ENCODE measurements at places on chromosomes 3 and 15.

DNA sequence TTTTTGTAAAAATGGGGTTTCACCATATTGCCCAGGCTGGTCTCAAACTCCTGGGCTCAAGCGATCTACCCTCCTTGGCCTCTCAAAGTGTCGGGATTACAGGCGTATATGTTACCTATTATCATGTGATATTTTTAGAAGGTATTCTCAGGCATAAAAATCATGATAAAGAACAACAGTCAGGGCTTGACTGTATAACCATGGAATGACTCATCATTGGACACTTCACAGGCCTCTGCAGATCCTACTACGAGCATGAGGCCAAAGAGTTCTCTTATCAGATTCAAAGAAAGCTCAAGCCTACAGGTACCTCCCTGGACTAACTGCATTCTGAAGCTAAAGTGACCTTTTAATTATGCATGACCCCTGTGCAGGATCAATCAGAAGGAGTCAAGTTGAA lies 91.7 kb upstream of the PRICKLE2 start:
- no peak for DNase-seq

GRCh38 chr15:100703671-100704070 lies 101.3 kb downstream of the ASB7 start:
- no peak for DNase-seq

DNA sequence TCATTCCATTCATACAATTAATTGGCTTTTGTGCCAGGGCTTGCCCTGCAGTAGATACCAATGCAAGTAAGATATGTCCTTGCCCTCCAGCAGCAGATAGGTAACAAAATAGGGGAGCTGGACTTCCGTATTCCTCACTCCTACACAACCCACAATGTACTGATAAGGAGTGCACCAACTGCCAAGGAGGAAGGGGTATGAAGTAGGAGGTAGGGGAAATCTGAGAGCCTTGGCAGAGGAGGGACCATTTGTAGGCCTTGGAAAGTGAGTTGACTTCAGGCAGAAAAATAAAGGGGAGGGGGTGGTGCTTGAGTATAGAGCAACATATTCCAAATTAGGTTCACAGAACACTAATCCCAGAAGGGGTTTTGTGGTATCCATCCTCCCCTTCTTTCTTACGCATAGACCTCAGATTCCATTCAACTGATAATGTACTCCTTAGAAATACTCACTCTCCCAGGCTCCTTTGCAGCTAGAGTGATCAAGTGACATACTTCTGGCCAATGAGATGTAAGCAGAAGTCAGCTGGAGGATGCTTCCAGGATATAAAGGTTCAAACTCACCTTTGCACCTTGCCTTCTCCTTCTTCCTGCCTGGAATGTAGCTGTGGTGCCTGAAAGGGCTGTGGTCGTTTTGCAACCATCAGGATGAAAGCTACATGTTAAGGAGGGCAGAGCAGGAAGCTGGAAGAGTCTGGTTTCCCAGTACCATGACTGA lies 127.1 kb upstream of the SMAD3 start:
- no peak for DNase-seq

- DNase-seq = no peak
Measured at GRCh38 chr3:10391391-10391790, 70.5 kb upstream of the SEC13 start.

- no peak for DNase-seq
Measured at GRCh38 chr3:138135146-138135832, 3.1 kb upstream of the A4GNT start.

- no peak for DNase-seq
Measured at GRCh38 chr15:42368096-42368495, 8.8 kb downstream of the CAPN3 start.

DNA sequence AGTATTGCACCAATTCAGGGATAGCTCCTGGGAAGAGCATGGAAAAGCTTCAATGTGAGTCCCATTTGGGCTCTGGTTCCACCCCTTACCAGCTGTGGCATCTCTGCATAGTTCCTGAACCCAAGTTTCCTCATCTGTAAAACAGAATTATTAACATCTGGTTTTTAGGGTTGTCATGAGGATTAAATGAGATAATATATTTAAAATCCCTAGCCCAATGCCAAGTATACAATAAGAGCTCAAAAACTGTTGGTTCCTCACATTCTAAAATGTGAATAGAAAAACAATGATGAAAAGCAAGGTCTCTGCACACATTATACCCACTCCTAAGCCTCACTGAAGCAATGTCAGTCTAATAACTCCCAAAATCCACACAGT lies 237.3 kb upstream of the WNT5A start:
- no peak for DNase-seq

DNA sequence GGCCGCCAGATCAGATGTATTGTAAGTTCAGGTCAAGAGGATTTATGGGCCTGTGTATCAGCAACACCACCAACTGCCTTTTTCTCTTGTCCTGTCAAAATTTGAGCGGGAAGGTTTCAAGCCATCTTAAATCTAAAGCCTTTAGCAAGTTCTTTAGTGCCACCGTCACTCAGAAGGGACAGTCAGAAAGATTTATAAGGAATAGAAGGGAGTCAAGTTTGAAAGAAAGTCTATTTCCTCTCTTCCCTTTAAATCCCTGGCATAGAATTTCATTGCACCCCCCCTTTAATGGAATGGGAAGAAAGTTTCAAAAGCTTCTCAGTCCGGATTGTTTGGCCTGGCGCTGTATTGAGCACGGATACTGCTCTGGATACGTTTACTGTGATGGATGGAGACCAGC lies 359.4 kb downstream of the FEZF2 start:
- DNase-seq = no peak

GRCh38 chr15:64249883-64250575 lies 87.2 kb upstream of the PPIB start:
- DNase-seq = no peak

- DNase-seq = peak; percentile 49
Measured at GRCh38 chr15:64858021-64858575, 16.4 kb downstream of the PLEKHO2 start.

DNA sequence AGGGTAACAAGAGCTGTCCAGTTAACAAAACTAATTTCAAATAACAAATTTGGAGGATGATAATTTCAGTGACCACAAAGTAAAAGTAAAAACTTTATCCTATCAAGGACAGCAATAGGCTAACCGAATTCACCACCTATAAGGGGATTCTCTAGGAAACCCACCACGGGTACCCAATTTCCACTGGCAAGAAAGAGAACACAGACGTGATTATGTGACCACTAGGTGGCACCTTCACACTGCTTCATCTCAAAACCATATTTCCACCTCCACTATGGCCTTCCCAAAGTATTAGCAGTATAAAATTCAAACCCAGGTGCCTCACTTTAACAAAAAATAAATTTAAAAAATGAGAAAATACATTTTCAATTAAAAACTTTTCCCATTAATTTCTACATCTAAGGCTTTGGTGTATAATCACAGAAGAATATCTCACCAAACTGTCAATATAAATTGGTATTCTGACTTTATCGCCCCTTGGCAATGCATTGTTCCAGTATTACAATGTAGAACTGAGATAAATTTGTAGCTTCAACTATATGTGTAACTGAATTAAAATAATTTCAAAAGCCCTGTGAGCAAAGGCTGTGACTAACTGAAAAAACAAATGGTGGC lies 96.5 kb downstream of the FSIP1 start:
- peak; percentile 28 for DNase-seq

GRCh38 chr3:195219351-195220230 lies 51.4 kb downstream of the XXYLT1 start:
- DNase-seq = no peak

- DNase-seq = no peak
Measured at GRCh38 chr3:53171064-53171418, 10.0 kb downstream of the PRKCD start.

GRCh38 chr3:113533534-113533892 lies 1.2 kb downstream of the SIDT1 start:
- DNase-seq = peak; percentile 43

- peak; percentile 3 for DNase-seq
Measured at GRCh38 chr3:40387001-40387894, at the start of gene ENTPD3. Gene ENTPD3 (plus strand): TSS chr3:40387184. CDS start chr3:40388058, 874 bp downstream.

- no peak for DNase-seq
Measured at GRCh38 chr3:127170814-127171213, 22.1 kb upstream of the PRR23E start.
